ENCODE measurements at places on chromosomes 5 and 9. TPM values are rescaled to one million over a fixed set of nuclear protein-coding genes. Genes with fewer than 3 reads are reported as not detected.

- DNase-seq, result no peak
- H3K36me3 ChIP-seq, result no peaks in the 10 kb centered on the region
- H3K4me1 ChIP-seq, result peaks cover 6% of the 10 kb centered on the region
- H3K27me3 ChIP-seq, result no peaks in the 10 kb centered on the region
These were observed 198.8 kb upstream of the EFNA5 start for GRCh38 chr5:107869438-107870115.

- no peaks in the 10 kb centered on the region for H3K27me3 ChIP-seq
- H3K36me3 ChIP-seq, result no peaks in the 10 kb centered on the region
- no peak overlapping the region for H3K4me3 ChIP-seq
- peaks cover 13% of the 10 kb centered on the region for H3K4me1 ChIP-seq
- no peak overlapping the region for H3K27ac ChIP-seq
- DNase-seq, result no peak
These were observed 274.8 kb upstream of the PANK3 start for GRCh38 chr5:168853972-168854371.

DNA sequence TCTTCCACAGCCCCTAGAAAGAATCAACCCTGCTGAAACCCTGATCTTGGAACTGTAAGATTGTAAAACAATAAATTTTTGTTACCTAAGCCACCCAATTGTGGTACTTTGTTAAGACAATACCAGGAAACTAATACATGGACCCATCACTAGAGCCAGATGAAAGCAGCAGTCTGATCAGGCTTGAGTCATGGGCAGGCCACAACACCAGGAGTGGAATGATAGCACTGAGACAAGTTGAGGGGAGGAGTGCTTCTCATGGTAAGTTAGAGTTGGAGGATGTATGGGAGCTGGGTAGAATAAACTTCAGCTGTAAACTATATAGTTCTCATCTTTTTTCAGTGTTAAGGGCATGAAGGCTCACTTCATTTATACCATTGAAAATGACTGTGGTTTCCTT, 164.4 kb upstream of the OR13F1 start:
- H3K27me3 ChIP-seq, result no peaks in the 10 kb centered on the region
- no peak overlapping the region for H3K4me3 ChIP-seq
- H3K4me1 ChIP-seq, result no peaks in the 10 kb centered on the region
- no peak for DNase-seq

- DNase-seq, result no peak
- H3K27me3 ChIP-seq, result peaks cover 22% of the 10 kb centered on the region
- H3K36me3 ChIP-seq, result no peaks in the 10 kb centered on the region
- H3K27ac ChIP-seq, result no peak overlapping the region
- H3K4me3 ChIP-seq, result no peak overlapping the region
- no peaks in the 10 kb centered on the region for H3K4me1 ChIP-seq
These were observed 144.9 kb downstream of the CEP120 start for GRCh38 chr5:123278284-123278683.

GRCh38 chr9:703392-703791, 138.1 kb upstream of the DMRT1 start:
- no peaks in the 10 kb centered on the region for H3K36me3 ChIP-seq
- DNase-seq, result no peak
- no peak overlapping the region for H3K27ac ChIP-seq

DNA sequence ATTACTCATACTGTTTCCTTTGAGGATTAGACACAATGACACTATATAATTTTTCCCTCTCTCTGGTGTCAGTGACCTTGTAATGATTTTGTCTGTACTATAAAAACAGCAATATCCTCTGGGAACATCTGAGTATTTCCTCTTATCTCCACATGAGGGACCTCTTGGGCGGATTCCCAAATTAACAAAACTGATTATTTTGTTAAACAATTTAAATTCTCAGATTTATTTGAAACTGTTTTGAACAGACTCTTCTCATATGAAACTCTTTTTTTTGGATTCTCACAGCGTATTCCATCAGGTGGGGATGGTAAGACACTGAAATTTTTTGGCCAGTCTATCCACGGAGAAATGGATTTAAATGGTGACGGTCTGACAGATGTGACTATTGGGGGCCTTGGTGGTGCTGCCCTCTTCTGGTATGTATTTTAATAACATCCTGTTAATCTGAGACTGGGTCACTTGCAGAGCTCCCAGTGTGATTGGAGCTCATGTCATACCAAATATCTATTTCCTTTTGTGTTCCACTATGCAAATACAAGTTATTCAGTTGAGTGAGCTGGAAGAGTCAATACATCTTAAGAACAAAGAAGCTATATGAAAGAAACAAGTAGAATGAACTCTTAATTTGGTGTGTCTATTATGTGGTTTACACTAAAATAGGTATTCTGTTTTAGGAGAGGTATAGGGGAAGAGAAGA, 73.8 kb upstream of the ITGA2 start:
- peak overlapping the region; percentile 33 for H3K4me3 ChIP-seq
- peaks cover 13% of the 10 kb centered on the region for H3K36me3 ChIP-seq
- no peak overlapping the region for H3K27ac ChIP-seq
- peaks cover 9% of the 10 kb centered on the region for H3K4me1 ChIP-seq

DNA sequence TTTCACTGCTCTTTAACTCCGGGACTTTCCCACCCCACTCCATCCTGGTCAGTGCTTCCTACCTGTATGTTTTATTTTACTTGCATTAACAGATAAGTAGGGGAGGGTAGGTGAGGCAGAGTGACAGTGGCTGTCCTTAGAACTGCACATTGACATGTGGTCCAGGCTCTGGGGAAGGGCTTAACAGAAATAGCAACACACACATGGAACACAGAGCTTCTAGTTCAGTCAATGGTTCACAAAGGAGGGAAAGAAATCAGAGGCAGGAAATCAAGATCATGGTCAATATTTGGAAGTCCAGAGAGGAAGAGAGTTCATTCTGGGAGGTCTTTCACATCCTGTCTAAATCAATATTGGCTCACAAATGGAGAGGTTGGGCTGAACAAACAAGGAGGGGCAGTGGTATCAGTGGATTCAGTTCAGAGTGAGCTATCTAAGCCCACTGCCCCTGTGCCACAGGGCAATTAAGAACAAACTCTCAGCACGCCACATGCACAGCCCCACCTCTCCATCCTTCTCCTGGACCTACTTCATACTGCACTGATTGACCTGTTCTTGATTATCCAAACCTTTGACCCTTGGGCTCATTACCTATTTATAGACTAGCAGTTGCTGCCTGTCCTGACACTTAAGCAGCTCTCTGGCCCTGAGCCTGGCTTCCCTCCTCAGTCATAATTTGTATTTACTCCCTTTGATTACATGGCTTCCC, 6.2 kb upstream of the VPS13A start:
- H3K27me3 ChIP-seq, result no peaks in the 10 kb centered on the region
- no peak overlapping the region for H3K4me3 ChIP-seq
- H3K4me1 ChIP-seq, result no peaks in the 10 kb centered on the region
- no peak for DNase-seq
- H3K36me3 ChIP-seq, result no peaks in the 10 kb centered on the region

Gene ECSCR
- total RNA-seq, result not detected

Gene FAM151B
- 0.12 TPM for total RNA-seq

DNA sequence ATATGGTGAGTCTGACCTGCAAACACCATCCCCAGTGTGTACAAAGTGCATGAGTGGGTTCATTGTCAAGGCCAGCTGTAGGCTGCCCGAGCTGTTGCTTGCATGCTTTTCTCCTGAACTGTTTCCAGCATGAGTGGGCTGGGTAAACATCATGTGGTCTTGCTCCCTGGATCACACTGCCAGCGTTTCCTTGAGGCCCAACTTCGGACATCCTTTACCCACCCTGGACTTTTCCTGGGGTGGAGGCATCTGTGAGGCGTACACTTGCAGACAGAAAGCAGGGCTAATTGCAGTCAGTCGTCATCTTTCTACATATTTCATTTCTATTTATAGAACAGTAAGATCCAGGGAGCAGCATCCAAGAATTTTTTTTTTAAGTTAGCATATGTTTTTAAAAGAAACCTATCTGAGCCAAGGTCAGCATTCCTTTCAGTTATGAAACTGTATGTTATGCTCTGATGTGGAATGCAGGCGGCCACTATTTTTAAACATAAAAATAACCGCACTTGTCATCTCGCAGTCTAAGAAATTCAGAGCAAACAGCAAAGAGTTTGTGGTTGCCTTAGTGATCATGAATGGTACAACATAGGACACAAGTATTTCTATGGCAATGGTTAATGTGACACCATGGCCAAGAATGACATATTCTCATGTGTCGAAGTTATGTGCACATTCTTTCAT, 106.5 kb upstream of the DMRT1 start:
- no peaks in the 10 kb centered on the region for H3K36me3 ChIP-seq
- no peak for DNase-seq
- no peak overlapping the region for H3K4me3 ChIP-seq
- H3K27ac ChIP-seq, result no peak overlapping the region
- H3K27me3 ChIP-seq, result peaks cover 2% of the 10 kb centered on the region

DNA sequence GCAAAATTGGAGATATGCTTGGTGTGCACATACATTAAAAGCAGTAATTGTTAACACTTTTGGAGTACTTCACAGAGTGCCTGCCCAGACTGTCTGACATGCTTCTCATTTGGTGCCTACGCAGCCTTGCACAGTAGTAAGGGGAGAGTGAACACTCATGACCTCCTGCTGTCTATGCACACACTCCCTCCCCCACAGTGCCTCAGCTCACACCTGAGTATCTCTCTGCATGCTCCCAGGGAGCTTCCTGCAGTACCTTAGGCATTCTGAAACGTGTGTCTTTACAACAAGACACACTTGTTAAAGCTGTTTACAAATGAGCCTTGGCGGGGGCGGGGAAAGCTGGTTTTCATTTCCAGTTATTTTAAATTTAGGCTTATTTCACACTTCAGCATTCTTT, 18.0 kb downstream of the MAP3K1 start:
- H3K27ac ChIP-seq, result no peak overlapping the region
- DNase-seq, result no peak
- no peaks in the 10 kb centered on the region for H3K36me3 ChIP-seq
- H3K4me1 ChIP-seq, result peaks cover 84% of the 10 kb centered on the region
- no peaks in the 10 kb centered on the region for H3K27me3 ChIP-seq

DNA sequence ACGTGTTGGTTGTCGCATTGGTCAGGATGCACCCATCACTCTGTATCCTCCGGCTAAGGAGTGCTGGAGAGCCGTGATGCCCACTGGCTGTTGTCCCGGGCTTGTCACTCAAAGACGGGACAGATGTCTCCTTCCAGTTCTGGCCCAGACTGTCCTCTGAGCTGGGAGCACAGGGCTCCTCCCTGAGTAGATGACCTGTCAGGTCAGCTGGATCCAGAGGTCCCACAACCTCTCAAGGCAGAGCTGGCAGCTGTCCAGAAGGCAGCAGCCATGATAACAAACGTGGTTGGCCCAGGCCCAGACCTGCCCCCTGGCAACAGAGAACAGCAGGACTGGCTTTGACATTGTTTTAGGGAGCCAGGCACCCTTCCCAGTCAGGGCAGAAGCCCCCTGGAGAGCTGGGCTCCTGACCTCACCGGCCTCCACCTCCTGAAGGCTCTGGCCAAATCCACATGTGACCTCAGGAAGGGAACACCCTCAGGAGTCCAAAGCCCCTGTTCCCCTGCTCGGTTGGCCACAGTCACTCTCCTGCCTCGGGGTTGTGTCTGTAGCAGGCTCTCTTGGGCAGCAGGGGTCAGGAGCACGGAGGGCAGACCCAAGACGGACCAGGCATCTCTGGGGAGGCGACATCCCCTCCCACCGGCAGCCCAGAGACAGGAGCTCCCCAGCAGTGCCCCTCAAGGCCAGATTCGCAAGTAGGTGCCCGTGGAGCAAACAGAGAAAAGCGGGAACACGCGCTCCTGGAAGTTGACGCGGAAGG, 10.3 kb downstream of the TRIM7 start:
- H3K27me3 ChIP-seq, result no peaks in the 10 kb centered on the region
- no peak overlapping the region for H3K27ac ChIP-seq
- no peak overlapping the region for H3K4me3 ChIP-seq
- peaks cover 28% of the 10 kb centered on the region for H3K4me1 ChIP-seq
- no peaks in the 10 kb centered on the region for H3K36me3 ChIP-seq

DNA sequence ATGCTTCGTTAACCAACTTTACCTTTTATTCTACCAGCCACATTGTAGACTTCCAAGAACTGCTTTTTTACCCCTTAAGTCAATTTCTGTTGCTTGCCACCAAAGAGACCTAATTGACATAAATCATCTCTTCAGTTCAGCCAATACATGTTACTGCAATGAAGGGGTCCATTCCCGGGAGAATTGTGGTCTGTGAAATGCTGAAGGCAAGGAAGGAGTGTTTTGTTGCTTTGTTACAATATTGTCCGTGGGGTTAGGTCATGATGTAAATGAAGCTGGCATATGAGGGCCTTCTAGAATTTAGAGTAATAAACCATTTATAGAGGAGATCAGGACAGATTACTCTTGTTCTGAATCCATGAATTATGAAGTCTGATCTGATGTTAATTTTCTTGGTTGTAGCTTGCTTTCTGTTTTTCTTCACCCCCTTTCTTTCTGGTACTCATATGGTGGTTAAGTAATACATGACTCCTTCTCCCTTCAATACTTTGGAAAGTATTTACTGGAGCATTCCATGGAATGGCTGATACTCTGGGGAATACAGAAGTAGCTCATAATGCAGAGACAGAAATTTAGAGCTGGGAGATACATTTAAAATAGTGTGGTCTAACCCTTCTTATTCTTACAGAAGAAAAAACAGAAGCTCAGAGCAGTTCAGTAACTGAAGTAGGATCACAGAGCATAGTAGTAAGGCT, 297.0 kb upstream of the CLINT1 start:
- H3K36me3 ChIP-seq, result no peaks in the 10 kb centered on the region
- no peak overlapping the region for H3K4me3 ChIP-seq
- no peak overlapping the region for H3K27ac ChIP-seq
- H3K27me3 ChIP-seq, result peaks cover 14% of the 10 kb centered on the region
- no peaks in the 10 kb centered on the region for H3K4me1 ChIP-seq
- DNase-seq, result no peak

DNA sequence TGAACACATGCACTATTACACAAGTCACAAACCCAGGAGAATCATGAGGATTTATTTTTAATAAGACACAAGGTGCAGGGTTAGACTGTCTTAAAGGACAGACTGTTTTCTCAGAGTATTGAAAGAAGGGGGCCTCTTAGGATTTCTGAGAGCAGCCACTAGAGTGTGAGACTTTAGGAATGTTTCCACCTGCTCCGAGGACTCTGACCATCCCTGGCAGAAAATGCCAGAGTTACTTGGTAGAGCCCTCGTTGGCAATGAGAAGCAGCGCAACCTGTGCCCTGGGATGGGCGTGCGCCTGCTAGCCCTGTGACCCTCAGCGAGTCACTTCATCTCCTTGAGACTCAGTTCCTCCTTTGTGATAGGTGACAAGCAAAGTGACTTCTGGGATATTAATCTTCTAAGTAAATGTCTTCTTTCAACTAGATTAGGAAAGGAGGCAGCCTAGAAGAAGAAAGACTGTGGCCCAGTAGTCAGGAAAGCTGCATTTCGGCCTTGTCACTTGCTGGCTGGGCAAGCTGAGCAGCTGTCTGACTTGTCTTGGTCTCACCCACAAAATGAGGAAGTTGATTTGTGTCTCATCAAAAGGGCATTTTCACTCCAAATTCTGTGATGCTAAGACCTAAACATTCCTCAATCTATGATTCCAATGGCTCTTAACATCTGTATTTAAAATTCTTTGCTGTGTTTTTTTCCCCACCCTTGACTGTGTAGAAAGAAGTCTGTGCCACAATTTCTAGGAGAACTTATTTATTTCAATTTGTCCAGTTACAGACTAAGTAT, 60.5 kb downstream of the PTCD2 start:
- H3K4me3 ChIP-seq, result no peak overlapping the region
- no peak for DNase-seq
- peaks cover 15% of the 10 kb centered on the region for H3K27me3 ChIP-seq
- no peaks in the 10 kb centered on the region for H3K36me3 ChIP-seq

- no peak overlapping the region for H3K27ac ChIP-seq
- H3K4me1 ChIP-seq, result peaks cover 25% of the 10 kb centered on the region
- no peak for DNase-seq
- no peaks in the 10 kb centered on the region for H3K36me3 ChIP-seq
These were observed 11.3 kb upstream of the DIPK1B start for GRCh38 chr9:136700959-136701667.
